ENCODE measurements at places on chromosomes 12 and 14. TPM values are rescaled to one million over a fixed set of nuclear protein-coding genes. Genes with fewer than 3 reads are reported as not detected.

GRCh38 chr12:25775968-25776367 is 182.5 kb upstream of the RASSF8 start:
- no peak for DNase-seq

- no peak for DNase-seq
Observed at GRCh38 chr12:103707446-103707845, 120.4 kb downstream of the STAB2 start.

DNA sequence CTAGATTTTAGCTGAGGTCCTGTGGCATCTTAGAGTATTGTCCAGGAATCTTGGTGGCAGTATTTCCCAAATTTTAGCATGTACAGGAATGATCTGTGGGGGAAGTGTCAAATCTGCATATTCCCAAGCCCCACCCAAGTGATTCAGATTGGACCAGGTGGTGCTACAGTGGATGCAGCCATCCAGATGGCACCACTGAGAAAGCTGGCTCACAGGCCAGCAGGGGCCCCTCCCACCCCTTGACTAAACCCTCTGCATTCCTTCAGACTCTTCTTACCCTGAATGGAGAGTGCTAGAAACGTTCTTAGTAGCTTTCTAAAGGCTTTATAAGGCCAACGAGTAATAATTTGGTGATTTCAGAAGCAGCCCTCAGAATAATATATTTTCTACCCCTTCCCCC is 255.2 kb downstream of the NRXN3 start:
- no peak for DNase-seq

DNA sequence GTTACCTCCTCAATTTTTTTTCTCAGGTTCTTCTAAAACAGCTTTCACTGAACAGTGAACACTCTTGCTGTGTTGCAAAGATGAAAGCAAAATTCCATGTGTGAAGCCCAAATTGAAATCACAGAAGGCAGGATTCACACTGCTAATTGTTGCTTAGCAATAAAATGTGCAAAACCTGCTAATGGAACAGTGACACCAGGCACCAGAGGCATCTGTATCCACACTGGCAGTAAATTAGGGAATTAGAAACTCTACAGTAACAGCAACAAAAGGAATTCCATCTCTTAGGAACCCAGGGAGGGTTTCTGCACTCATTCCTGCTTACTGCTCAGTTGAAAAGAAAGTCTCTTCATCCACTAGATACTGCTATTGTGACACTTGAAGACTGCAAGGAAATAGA is 202.3 kb downstream of the GXYLT1 start:
- DNase-seq: no peak

GRCh38 chr12:115354007-115354890 is 670.3 kb upstream of the TBX3 start:
- no peak for DNase-seq

- no peak for DNase-seq
Observed at GRCh38 chr12:131828671-131829355, 620 bp downstream of the MMP17 start.

GRCh38 chr14:102116361-102117180 is 23.1 kb upstream of the WDR20 start:
- DNase-seq: no peak

PELI2 gene
- polyA plus RNA-seq: 8.6 TPM

PAX9 gene
- polyA plus RNA-seq: 30.9 TPM

DBX2 gene
- polyA plus RNA-seq: not detected

Data from thymus (tissue), 14 donors.